Placental epithelial cell (primary cell): ENCODE measurements at places on chromosomes 2 and 18. TPM values are rescaled to one million over a fixed set of nuclear protein-coding genes. Genes with fewer than 3 reads are reported as not detected.

KCNJ3 gene
- total RNA-seq = not detected in 2 replicates

UGT1A3 gene
- total RNA-seq = 0.43 TPM in 1 of 2 replicates, not detected in the other

AKAIN1 gene
- total RNA-seq = not detected in 2 replicates

LRRTM1 gene
- total RNA-seq = under 0.01 TPM in 1 of 2 replicates, not detected in the other

MGAT4A gene
- 0.33 and 0.39 TPM in 2 replicates for total RNA-seq

MRO gene
- not detected in 2 replicates for total RNA-seq

SERPINB7 gene
- total RNA-seq = 0.79 and 15.1 TPM in 2 replicates

LINC00305 gene
- total RNA-seq = not detected in 2 replicates

PRKCE gene
- 3.9 and 8.6 TPM in 2 replicates for total RNA-seq

ZNF396 gene
- total RNA-seq = 2.0 TPM in 2 replicates

IRS1 gene
- 7.1 and 24.7 TPM in 2 replicates for total RNA-seq

IL1RL1 gene
- not detected in 2 replicates for total RNA-seq

MTHFD2 gene
- 79.7 and 114 TPM in 2 replicates for total RNA-seq

NPPC gene
- total RNA-seq = not detected in 2 replicates

IL37 gene
- total RNA-seq = not detected in 2 replicates

SCYGR1 gene
- not detected in 2 replicates for total RNA-seq

ZNF521 gene
- total RNA-seq = 3.0 and 7.9 TPM in 2 replicates

POTEI gene
- total RNA-seq = not detected in 2 replicates

ASXL3 gene
- total RNA-seq = 0.11 and 1.6 TPM in 2 replicates

MC4R gene
- not detected in 2 replicates for total RNA-seq

MAP2 gene
- 1.5 and 5.1 TPM in 2 replicates for total RNA-seq

SPEG gene
- total RNA-seq = 20.4 and 40.8 TPM in 2 replicates

CCDC148 gene
- total RNA-seq = 0.11 TPM in 1 of 2 replicates, not detected in the other

TEKT4 gene
- total RNA-seq = not detected in 2 replicates

FN1 gene
- 15,002 and 24,051 TPM in 2 replicates for total RNA-seq

VSNL1 gene
- 0.39 TPM in 1 of 2 replicates, not detected in the other for total RNA-seq

CSRNP3 gene
- 2.3 and 7.5 TPM in 2 replicates for total RNA-seq

ZNF385B gene
- 1.2 and 2.6 TPM in 2 replicates for total RNA-seq

PPP1R1C gene
- total RNA-seq = 4.1 and 5.5 TPM in 2 replicates

MALT1 gene
- total RNA-seq = 51.4 and 70.3 TPM in 2 replicates

LRP2 gene
- total RNA-seq = not detected in 2 replicates

AQP12B gene
- total RNA-seq = not detected in 2 replicates

MATN3 gene
- 3.5 and 6.3 TPM in 2 replicates for total RNA-seq

SCYGR4 gene
- not detected in 2 replicates for total RNA-seq

FNDC4 gene
- total RNA-seq = 11.0 and 12.1 TPM in 2 replicates

PSTPIP2 gene
- total RNA-seq = 8.6 and 9.2 TPM in 2 replicates

SERPINE2 gene
- 32.2 and 46.4 TPM in 2 replicates for total RNA-seq

C1QL2 gene
- total RNA-seq = not detected in 2 replicates

TFCP2L1 gene
- under 0.01 and 0.11 TPM in 2 replicates for total RNA-seq

RANBP2 gene
- 47.1 and 68.1 TPM in 2 replicates for total RNA-seq

PPP4R3B gene
- 39.3 and 47.8 TPM in 2 replicates for total RNA-seq

NETO1 gene
- total RNA-seq = not detected in 2 replicates

TRAPPC8 gene
- total RNA-seq = 38.5 and 47.8 TPM in 2 replicates

RALB gene
- total RNA-seq = 60.9 and 101 TPM in 2 replicates

DSC2 gene
- 69.5 and 81.7 TPM in 2 replicates for total RNA-seq

MYO5B gene
- 20.7 and 33.8 TPM in 2 replicates for total RNA-seq

KCNIP3 gene
- 26.0 and 27.1 TPM in 2 replicates for total RNA-seq

RNF144A gene
- total RNA-seq = 6.4 and 13.0 TPM in 2 replicates

SKOR2 gene
- total RNA-seq = not detected in 2 replicates

IL36RN gene
- 8.6 and 23.4 TPM in 2 replicates for total RNA-seq

DNAH7 gene
- 0.11 and 0.39 TPM in 2 replicates for total RNA-seq

ST8SIA3 gene
- not detected in 2 replicates for total RNA-seq

ARHGAP28 gene
- 3.1 and 8.8 TPM in 2 replicates for total RNA-seq

MAP3K19 gene
- total RNA-seq = not detected in 2 replicates

PLCL1 gene
- total RNA-seq = under 0.01 and 0.11 TPM in 2 replicates

CMPK2 gene
- total RNA-seq = 0.22 TPM in 1 of 2 replicates, not detected in the other

SLC16A14 gene
- 0.11 and 0.39 TPM in 2 replicates for total RNA-seq
